ENCODE measurements at places on chromosomes 5 and 9.

GRCh38 chr9:19969721-19970120, 180.9 kb upstream of the SLC24A2 start:
- DNase-seq = no peak

DNA sequence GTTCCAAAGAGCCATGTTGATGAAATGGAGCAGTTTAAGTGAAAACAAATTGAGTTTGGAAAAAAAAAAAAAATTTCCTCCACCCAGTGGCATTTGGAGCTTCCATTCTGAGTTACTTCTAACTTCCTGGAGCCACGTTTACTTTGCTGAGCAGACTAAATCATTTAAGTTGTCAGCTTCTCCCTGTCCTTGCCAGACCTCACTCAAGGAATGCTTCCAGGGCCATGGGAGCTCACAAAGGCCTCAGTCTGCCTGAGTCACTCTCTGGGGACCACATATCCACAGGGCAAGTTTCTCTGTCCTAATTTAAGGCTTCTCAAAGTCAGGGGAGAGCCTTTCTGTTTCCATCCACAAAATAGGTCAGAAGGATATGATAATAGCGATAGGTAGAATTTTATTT, 210.3 kb upstream of the TNC start:
- DNase-seq = no peak

DNA sequence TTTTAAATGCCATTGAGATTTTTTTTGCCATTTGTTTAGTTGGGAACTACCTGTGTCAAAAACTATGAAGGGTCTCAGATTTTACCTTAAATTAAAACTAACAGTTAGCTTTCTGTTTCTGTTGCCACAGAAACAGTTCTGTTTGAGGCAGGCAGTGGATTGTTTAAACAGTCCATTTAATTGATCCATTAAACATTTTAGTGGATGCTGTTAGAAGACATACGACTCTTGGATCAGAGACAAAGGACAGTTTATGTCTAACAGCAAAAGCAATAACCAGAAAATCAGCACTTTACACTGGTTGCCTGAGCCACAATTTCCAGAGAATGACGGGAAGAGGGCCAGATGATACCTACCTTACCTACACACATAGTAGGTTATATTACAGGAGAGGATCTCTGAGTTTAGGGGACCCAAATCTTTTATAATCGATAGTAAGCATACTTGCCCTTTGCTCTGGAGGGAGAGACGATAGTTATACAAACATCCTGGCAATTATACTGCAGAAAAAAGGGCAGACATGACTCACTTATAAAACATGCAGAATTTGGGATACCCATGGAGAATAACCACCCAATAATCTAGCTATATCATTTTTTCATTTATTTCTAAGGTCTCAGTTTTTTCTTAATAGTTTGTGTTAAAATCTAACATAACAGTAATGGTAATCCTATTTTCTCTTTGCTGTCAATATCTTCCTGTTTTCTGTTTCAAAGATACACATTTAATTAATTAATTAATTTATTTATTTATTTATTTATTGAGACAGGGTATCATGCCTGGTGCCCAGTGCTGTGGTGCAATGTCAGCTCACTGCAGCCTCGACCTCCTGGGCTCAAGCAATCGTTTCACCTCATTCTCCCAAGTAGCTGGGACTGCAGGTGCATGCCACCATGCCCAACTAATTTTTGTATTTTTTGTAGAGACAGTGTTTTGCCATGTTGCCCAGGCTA, 136.7 kb upstream of the TNFAIP8 start:
- DNase-seq = no peak

DNA sequence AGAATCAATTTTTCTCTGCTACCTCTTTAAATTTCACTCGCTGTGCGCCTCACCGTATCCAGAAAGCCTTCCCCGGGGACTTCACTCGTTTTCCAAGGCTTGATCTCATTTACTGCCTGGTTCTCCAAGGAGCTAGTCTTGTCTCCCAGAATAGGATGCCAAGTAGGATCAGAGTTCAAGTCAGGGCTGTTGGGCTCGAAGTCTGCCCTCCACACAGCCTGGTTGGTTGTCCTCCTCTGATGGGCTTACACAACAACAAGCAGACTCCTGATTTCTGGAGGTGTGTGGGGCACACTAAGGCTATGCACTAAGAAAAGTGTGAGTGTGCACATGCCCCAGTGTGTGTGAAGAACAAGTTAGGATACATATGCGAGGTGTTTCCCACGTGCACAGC, 14.0 kb upstream of the TNIP1 start:
- no peak for DNase-seq

GRCh38 chr9:104833696-104834095, 69.8 kb downstream of the NIPSNAP3B start:
- DNase-seq = no peak

GRCh38 chr5:57037355-57037754, 85.4 kb upstream of the MIER3 start:
- no peak for DNase-seq

DNA sequence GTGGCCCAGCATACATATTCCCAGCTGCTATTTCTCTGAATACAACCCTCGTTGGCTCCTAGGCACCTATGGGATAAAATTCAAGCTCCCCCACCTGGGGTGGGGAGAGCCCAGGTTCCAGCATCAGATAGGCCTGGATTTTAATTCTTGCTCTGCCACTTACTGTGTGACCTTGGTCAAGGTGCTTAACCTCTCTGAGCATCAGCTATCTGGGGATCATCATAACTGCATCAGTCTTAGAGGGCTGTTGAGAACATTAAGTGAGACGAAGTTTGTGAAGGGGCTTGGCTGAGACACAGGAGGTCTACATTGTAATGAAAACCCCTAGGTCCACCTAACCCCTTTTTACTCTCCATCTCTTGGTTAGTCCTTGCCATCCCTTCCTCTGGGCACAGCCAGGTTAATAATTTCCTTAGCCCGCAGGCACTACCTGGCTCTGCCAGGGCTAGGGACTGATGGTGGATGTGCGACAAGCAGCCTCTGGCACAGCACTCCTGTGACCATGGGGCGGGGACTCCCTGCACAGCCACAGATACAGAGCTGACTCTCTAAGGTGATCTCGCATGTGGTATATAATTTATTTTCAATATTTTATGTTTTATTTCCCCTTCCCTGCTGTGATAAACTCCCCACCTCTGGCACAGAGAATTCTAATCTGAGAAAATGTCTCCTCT, 68.7 kb downstream of the CRB2 start:
- DNase-seq = no peak

DNA sequence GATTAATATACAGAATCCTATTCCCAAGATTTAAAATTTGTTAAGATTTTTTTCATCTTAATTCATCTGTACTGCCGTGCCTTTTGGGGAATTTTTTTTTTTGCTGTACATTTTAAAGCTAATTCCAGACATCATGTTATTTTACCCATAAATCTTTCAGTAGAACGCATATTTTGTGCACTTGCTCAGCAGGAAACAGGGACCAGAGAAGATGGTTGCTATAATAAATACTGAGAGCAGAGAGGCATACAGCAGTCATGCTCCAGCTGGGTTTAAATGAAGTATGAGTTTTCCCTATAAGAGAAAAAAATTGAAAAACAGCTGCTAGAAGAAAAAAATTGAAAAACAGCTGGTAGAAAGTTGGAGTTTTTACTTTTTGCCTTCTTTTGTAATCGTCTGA, 196.9 kb upstream of the PUM3 start:
- no peak for DNase-seq
